ENCODE measurements at places on chromosomes 4 and X. TPM values are rescaled to one million over a fixed set of nuclear protein-coding genes. Genes with fewer than 3 reads are reported as not detected.

The OTUD6A gene
- not detected for total RNA-seq

The MGARP gene
- 48.2 TPM for total RNA-seq

The FGD1 gene
- total RNA-seq, result 6.5 TPM

The GAGE12J gene
- total RNA-seq, result not detected

The PDZD4 gene
- total RNA-seq, result 1.1 TPM

The NELFA gene
- 10.4 TPM for total RNA-seq

The MMRN1 gene
- 2.0 TPM for total RNA-seq

The KDM6A gene
- total RNA-seq, result 16.2 TPM

The HMGB3 gene
- 4.5 TPM for total RNA-seq

The CDKL5 gene
- total RNA-seq, result 2.5 TPM

The VCX gene
- not detected for total RNA-seq

The AFM gene
- total RNA-seq, result not detected

The DYNLT3 gene
- total RNA-seq, result 43.9 TPM

The NDP gene
- total RNA-seq, result 2.6 TPM

The CT45A1 gene
- not detected for total RNA-seq

The FAM47A gene
- total RNA-seq, result not detected

The SASH3 gene
- not detected for total RNA-seq

The SPANXB1 gene
- total RNA-seq, result not detected

The CLNK gene
- not detected for total RNA-seq

The TLR10 gene
- total RNA-seq, result not detected

The VCX2 gene
- total RNA-seq, result not detected

The ARHGEF38 gene
- not detected for total RNA-seq

The SRPK3 gene
- not detected for total RNA-seq

The ANKRD50 gene
- 28.3 TPM for total RNA-seq

The FAM149A gene
- 6.0 TPM for total RNA-seq

The CCSER1 gene
- 5.7 TPM for total RNA-seq

The SH3BP2 gene
- total RNA-seq, result 35.6 TPM
